H9 (cell line): ENCODE measurements at places on chromosomes 2 and 18.

- no peak for DNase-seq
These were observed 20.2 kb downstream of the B3GNT2 start for GRCh38 chr2:62216113-62216512.

DNA sequence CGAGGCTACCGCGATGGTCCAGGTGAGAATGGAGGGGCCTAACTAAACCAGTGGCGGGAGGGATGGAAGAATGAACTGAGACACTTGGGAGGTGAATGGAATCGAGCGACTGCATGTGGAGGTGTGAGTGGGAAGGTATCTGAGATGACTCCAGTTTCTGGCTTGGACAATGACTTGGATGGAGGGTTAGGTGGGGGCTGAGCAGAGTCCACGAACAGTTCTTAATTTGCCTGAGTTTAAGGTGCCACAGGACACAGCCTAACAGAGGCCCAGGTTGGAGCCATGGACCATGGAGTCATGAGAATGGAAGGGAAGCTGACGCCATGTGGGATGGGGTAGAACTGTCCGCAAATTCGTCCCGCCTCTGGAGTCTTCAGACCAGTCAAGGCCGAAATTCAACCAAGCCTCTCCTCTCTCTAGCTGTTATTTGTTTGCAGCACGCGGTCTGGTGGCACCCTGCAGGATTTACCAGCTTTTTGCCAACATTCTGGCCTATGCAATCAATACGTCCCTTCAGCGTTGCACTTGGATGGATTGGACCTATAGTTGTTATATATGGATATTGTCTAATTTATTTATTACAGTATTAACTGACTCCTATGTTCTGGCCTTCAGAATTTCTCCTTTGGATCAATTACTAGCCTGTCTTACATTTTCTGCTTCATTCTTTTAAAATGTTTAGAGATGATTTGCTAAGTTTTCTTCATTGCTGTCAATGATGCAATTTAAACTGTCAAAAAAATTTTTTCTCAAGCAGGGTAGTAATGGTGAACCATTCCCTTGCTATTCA, 940 bp upstream of the BOLA3 start:
- peak; percentile 33 for DNase-seq

DNA sequence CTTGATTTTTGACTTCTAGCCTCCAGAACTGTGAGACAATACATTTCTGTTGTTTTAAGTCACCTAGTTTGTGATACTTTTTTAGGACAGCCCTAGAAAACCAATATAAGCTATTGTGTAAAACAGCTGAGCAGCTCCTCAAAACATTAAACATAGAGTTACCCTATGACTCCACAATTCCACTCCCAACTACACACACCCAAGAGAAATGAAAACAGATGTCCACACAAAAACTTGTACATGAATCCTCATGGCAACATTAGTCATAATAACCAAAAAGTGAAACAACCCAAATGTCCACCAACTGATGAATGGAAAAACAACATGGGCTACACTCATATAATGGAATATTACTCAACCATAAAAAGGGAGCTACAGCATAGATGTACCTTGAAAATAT, 32.6 kb downstream of the TNS1 start:
- no peak for DNase-seq

- DNase-seq: no peak
These were observed 1.5 kb downstream of the SFXN5 start for GRCh38 chr2:73069855-73070642.

DNA sequence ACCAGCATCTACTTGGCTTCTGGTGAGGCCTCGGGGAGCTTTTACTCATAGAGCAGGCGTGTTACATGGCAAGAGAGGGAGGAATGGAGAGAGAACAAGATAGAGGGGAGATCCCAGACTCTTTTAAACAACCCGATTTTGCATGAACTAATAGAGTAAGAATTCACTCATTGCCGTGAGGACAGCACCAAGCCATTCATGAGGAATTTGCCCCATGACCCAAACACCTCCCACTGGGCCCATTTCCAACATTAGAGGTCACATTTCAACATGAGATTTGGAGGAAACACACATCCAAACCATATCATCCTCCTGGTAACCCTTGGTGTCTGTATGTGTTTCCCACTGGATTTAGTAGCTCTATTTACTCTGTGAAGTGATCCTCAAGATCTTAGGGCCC, 249.9 kb upstream of the SP5 start:
- no peak for DNase-seq

- no peak for DNase-seq
These were observed 151.1 kb upstream of the SLC1A4 start for GRCh38 chr2:64837925-64838641.

DNA sequence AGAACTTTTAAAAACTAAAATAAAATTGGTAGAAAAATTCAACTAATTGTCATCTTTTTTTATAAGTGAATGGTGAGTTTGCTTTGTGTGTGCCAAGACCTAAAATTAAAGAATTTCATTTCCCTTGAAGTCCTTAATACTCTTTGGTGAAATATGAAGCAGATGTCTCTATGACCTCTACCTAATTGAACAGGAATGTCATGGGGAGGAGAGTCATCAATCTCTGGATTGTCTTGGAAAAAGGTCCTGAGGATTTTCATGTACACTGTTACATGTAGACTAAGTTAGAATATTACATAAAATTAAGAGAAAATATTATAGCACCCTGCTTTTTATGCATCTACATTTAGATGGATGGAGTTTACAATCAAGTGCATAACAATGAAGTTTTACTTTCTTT, 177.9 kb upstream of the LRP1B start:
- DNase-seq: no peak

GRCh38 chr18:49305688-49306336, 154.6 kb downstream of the DYM start:
- DNase-seq: no peak

DNA sequence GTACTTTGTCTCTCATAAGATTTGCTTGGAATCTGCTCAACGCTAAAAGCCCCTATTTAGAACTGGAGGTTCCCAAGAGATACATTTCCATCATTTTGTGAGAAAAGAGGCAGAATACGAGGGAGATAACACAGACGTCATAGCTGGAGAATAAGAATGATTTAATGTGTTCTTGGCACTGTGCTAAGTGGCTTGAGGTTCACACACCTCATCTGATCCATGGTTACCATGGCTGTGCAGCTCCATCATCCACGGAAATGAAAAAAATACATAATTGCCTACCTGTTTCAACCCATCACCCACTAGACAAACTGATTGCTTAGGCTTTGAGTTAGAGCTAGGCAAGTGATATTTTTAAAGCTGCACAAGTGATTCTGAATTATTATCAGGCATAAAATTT, 227.6 kb downstream of the SLC8A1 start:
- DNase-seq: no peak

GRCh38 chr2:210389856-210390255, 74.9 kb upstream of the MYL1 start:
- DNase-seq: no peak

GRCh38 chr2:160402997-160403979, 90.3 kb downstream of the RBMS1 start:
- DNase-seq: no peak

- DNase-seq: peak; percentile 40
These were observed 217.1 kb downstream of the PTPRM start for GRCh38 chr18:7784171-7784570.

DNA sequence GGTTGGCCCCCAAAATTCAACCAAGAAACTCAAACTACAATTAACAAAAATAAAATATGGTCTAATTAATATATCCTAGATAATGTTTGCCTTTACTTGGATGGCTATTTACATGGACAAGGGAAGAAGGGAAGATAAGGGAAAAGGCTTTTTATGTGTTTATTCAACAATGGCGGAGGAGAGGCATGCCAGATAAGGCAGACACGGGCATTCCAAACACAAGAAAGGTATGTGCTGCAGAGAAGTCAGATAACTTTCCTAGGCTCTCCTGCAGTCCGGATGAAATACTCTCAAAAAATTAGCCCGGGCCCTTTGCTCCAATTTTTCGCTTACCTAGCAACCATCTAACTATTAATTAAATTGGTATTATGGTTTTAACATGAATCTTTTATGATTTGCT, 5.1 kb upstream of the TTR start:
- no peak for DNase-seq

GRCh38 chr2:202841090-202841867, 30.3 kb downstream of the ICA1L start:
- no peak for DNase-seq

DNA sequence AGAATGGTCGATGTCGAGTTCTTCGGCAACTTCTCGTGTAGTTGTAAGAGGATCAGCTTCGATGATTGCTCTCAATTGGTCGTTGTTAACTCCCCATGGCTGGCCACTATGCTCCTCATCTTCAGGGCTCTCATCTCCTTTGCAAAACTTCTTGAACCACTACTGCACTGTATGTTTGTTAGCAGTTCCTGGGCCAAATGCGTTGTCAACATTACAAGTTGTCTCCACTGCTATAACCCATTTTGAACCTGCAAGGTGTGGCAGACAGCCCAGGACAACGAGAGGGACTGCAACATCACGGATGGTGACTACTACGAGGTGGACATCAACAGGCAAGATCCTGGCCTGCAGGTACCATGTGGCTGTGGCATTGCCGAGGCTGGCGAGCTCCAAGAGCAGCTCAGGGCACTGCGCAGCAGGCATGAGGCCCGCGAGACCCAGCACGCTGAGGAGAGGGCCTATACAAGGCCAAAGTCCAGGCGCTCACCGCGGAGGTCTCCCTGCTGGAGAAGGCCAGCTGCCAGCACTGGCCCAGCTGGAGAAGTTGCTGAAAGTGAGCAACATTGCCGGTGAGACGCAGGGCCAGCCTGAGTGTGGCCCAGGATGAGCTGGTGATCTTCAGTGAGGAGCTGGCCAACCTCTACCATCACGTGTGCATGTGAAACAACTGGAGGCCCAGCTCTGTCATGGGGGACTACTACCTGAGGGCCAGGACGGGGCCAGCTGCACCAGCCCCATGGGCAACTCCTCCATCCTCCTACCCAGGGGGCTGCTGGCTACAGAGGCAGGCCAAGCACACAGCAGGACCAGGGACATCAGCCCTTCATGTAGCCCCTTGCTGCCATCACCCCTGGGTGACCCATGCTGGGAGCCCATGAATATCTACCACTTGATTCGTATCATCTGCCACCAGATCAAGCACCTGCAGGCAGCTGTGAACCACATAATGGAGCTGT, 20.2 kb downstream of the CLK1 start:
- no peak for DNase-seq

GRCh38 chr2:236687296-236687965, 117.8 kb downstream of the ACKR3 start:
- no peak for DNase-seq

DNA sequence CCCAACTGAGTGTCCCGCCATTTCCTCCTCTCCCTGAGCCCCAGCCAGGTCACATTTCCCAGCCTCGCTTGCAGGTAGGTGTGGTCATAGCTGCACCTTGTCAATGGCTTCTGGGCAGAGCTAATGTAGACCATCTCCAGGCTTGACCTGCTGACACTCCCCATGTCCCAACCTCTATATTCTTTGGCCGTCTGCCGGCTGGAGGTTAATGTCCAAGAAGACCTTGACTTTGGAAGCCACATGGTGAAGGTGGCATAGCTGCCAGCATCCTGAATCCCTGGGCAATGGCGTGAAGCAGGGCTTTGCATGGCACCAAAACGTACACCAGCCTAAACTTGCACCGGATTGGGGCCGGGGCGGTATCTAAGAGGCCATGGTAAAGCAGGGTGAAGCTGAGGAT, 88.3 kb downstream of the SPP2 start:
- no peak for DNase-seq

DNA sequence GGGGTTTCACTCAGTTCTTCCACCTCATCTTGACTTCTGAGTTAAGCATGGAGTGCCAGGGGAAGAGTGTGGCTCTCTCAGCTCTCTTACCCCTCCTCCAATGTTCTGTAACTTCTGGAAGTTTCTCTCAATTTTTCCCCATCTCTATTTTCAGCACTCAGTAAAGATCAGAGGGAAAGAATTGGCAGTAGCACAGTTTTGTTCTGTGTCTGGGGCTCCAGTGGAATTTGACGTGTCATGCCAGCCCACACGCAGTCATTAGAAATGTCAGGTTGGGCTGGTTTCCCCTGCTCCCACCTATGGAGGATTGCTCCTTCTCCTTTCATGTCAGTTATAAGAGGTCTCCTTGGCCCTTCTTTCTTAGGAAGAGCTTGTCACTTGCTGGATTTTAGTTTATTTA, 104.6 kb upstream of the COL3A1 start:
- no peak for DNase-seq

GRCh38 chr2:46801731-46802664, 113.6 kb downstream of the MCFD2 start:
- no peak for DNase-seq

DNA sequence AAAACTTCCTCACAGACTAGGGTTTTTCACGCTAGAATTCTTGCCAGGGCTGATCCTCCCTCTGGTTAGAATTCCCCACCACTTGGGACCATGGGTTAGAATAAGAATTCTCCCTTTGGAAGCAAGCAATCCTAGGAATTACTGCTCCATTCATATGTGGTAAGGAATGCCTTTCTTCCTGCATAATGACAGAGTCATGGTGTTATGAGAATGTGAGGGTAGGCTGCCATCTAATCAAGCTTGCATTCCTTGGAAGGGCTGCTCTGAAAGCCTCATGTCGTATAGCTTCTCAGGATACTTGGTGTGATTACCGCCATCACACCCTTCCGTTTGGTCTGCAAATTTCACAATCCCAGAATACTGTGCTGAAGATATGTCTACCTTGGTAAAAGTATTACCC, 1282.4 kb upstream of the PIK3C3 start:
- DNase-seq: no peak

DNA sequence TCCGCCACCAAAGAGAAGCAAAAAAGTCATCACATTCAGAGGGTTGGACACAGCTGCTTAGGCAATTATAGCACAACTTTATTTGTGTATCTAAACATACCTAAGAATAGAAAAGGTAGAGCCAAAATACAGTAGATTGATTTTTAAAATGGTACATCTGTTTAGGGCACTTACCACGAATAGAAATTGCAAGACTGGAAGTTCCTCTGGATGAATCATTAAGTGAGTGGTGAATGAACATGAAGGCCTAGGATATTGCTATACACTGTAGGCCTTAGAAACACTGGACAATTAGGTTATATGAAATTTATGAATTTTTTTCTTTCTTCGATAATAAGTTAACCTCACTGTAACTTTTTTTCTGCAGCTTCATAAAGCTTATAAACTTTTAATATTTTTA, 687.0 kb downstream of the BCL11A start:
- DNase-seq: no peak

DNA sequence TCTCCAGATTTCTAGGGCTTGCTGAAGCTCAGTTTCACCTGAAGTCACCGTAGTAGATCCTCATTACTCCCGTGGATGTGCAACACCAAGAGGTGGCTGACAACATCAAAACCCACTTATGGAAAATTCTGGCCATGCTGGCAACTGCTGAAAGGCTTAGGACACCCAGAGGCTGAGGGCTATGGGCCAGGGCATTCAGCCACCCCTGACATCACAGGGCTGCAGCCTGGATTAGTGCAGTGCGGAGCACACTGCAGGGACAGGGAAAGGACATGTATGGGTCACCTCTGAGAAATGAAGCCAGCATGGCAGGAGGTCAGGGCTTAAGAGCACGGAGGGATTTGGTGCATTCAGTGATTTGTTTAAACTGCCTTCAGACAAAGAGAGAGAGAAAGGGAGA, 300.6 kb downstream of the TDRD15 start:
- DNase-seq: no peak

GRCh38 chr2:99634234-99634633, 144.4 kb upstream of the REV1 start:
- no peak for DNase-seq

GRCh38 chr18:11800566-11801334, 50.5 kb upstream of the CHMP1B start:
- no peak for DNase-seq

GRCh38 chr2:191538334-191538903, 139.5 kb upstream of the NABP1 start:
- DNase-seq: no peak

- peak; percentile 84 for DNase-seq
These were observed at the start of gene CAPN13 for GRCh38 chr2:30807249-30807648. Gene CAPN13, minus strand, starts transcription at chr2:30807446. Its CDS starts 20,121 bp downstream, at chr2:30787325.
